ENCODE measurements at places on chromosomes 6 and 20. TPM values are rescaled to one million over a fixed set of nuclear protein-coding genes. Genes with fewer than 3 reads are reported as not detected.

PREX1 gene
- 115 TPM for total RNA-seq

SOBP gene
- 2.6 TPM for total RNA-seq

ATF6B gene
- 13.7 TPM for total RNA-seq

EFCAB8 gene
- total RNA-seq: 0.07 TPM

LPA gene
- not detected for total RNA-seq

Data from pulmonary artery endothelial cell (primary cell).